ENCODE measurements at places on chromosomes 2 and 18.

GRCh38 chr2:219285894-219286425, 6.8 kb downstream of the DNAJB2 start:
- no peak for DNase-seq

GRCh38 chr18:9482790-9483189, 7.5 kb downstream of the RALBP1 start:
- DNase-seq: no peak

GRCh38 chr18:6982398-6982797, 135.2 kb downstream of the LAMA1 start:
- DNase-seq: no peak

DNA sequence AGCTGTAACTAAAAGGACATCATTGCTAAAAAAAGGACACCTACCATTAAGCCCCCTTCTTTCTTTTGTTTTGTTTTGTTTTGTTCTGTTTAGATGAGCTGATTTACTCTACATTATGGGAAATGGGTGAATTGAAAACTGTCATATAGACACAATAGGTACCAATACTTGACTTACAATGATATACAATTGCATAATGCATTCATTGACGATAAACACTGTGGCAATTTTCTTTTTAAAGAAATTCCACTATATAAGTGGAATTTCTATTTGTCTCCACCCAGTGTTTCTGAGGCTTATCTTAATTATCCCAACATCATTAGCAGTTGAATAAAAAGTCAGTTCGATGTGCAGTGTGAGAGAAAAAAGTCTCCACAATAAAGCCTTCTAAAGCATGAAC, 282.1 kb downstream of the BCL2 start:
- no peak for DNase-seq

DNA sequence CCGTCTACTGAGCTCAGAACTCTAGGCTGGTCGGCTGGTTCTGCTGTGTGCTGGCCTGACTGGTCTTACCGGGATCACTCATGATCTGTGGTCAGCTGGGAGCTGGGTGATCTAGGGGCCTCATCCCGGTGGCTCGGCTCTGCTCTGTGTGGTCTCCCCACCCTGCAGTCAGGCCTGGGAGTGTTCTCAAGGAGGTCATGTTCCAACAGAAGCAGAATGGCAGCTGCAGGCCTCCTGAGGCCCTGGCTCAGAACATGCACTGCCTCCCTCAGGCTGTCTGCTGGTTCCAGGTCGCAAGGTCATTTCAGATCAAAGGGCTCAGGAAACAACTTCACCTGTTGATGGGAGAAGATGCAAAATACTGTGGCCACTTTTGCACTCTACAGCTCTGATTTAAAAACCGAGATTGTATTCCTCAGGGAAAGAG, 81.1 kb upstream of the RFX8 start:
- no peak for DNase-seq

GRCh38 chr2:224709301-224709700, 6.9 kb downstream of the CCDC195 start:
- DNase-seq: no peak

- no peak for DNase-seq
Observed at GRCh38 chr18:11956371-11957308, 24.7 kb upstream of the IMPA2 start.

DNA sequence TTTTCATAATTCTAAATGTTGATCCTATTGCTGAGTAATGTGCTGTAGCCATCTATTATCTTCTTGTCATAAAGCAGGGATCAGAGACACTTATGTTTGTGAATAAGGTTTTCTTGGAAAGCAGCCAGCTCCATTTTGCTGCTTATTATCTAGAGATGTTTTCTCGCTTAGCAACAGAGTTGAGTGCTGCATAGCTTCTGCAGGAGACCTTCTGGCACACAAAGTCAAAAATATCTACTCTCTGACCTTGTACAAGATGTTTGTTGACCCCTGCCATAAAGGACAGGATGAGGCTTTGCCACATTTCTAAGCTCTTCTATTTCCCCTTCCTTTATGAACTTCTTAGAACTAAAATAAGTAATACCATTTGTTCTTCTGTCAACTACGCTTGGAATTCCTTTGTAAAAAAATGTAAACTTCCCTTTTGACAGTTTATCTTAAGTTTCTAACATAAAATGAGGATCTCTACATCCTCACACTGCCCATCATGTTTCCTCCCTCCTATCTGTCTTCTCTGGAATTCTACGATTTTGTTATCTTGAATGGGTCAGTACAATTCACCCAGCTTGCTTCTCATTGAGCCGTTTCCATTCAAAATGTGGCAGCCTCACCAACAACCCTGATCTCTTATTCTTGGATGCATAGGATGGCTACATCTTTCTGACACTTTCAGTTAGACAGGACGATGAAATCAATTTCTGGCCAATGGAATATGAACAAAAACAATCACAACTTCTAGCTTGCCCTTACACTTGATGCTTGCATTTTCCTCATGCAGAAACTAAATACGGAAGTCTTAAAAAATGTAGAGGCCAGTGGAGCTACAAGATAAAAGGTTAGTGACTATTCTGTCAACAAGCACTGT, 1377.0 kb downstream of the SUCLG1 start:
- no peak for DNase-seq

DNA sequence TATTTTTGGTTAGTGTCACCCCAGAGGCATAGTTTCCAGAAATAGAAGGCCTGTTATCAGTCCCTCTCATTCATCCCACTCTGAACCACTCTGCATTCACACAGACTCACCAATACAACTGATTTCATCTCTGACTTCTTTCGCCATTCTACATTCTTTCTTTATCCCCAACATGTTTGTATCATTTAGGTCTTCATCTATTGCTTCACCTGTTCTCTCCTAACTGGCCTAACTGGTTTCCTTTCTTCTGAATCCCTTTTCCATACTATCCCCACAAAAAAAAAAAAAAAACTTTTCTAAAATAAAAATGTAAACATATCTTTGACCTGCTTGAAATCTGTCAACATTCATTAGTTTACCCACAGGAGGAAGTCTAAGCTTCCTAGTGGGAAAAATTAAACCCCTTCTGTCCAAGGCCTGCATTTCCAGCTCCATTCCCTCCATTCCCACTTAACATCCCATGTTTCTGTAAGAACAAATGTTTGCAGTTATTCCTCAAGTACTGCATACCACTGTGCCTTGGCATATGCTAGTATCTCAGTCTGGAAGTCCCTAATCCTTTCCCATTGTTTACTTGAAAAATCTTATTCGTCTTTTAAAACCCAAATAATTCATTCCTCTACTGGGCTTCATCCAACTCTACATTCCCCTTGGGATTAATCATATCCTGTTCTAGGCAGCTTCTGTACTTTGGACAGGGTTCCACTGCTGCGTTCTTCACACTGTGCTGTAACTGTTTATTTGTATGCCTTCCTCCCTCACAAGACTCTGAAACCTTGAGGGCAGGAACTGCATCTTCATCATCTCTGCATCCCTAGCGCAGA, 68.5 kb downstream of the FIGN start:
- no peak for DNase-seq

GRCh38 chr2:188203776-188204175, 87.9 kb upstream of the GULP1 start:
- no peak for DNase-seq

- DNase-seq: no peak
Observed at GRCh38 chr2:60925994-60926740, 44.8 kb downstream of the REL start.

DNA sequence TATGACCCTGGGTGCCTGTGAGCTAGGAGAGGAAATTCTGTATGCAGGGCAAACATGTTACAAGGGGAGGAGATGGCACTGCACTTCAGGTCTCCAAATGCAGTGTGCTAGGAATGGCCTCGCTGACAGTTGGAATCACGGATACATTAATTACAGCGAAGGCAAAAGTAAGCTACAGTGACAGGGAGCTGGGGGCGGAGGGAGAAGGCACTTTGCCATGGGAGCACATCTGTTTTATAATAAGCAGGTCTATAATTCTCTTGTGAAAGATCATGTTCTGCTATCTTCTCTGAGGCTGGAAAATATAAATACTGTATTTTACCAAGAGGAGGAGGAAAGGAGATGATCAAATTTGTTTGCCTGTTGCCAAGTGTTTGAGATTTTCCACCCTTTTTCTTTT, 56.3 kb upstream of the FZD5 start:
- no peak for DNase-seq

DNA sequence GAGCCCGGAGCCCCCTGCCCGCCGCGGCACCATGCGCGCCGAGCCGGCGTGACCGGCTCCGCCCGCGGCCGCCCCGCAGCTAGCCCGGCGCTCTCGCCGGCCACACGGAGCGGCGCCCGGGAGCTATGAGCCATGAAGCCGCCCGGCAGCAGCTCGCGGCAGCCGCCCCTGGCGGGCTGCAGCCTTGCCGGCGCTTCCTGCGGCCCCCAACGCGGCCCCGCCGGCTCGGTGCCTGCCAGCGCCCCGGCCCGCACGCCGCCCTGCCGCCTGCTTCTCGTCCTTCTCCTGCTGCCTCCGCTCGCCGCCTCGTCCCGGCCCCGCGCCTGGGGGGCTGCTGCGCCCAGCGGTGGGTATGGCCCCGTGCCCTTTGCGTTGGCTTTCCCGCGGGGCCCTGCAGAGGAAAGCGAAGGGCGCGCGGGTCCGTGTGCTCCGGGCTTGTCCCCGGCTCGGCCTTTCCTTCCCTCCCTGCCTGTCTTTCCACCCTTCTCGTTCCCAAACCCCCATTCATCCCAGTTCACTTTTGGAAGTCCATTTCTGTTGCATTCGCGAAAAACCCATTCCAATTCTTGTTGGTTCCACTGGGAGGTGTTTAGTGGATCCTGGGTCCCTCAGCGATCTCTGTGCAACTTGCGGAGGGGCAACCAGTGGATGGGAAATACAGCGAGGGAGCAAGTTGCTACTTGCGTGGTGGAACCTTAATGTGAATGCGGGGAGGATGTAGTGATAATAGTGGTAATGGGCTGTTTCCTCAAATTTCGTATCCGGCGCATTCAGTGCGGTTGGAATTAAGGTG, 599 bp downstream of the ADAM23 start:
- DNase-seq: no peak

DNA sequence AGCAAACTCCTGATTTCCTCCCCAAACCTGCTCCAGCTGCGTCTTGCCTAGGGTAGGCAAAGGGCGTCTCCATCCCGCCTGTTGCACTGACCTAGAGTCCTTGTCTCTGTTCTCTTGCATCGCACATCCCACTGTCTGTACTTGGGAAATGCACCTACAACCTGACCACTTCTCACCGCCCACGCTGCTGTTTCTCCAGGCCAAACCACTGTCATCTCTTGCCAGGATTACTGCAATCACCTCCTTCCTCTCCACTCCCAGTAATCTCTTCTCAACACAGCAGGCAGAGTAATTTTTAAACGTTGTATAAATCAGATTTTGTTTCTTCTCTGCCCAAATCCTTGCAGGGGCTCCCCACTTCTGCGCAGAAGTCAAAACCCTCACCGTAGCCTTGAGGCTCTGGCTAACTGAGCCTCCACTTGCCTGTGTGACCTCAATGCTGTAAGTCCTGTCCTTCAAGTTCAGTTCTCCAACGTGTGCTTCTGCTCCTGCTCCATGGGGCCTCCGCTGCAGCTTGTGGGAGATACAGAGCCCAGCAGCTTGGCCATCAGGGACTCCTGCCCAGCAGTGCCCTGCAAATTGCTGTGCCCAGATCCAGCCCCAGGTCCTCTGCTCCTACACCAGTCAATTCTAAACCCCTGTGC, 27.7 kb upstream of the SEMA4C start:
- no peak for DNase-seq

GRCh38 chr2:49044350-49045079, 109.8 kb downstream of the FSHR start:
- DNase-seq: no peak

DNA sequence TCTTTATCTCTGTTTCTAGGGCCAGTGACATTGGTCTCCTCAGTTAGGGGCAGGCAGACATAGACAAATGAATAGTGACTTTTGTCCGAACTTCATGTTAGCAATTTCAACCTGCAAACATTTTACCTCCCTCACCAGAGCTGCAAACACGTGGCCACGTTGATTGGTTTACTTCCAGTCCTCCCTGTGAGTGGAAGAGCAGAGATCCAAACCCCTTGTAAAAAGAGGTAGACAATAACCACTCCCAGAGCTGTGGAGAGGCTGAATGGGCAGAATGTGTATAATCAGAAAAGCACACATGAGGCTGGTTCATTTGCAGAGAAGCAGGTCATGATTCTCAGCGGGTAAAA, 31.1 kb downstream of the CTIF start:
- no peak for DNase-seq

DNA sequence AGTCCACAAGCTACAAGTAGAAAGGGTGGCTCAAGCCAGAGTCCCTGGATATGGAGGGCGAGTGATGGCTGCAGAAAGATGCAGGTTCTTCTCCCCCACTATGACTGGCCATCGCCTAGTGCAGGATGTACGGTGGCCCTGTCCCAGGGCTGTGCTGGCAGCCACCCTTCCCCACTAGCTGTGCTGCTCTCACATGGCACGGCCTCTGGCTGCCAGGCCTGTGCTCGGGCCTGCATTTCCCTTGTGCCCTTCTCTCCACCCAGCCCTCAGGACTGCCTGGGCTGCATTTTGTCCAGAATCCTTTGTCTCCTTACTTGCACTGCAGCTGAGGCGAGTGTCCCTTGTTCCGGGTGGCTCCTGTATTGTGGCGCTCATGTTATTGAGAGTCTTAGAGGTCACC, 1.6 kb upstream of the RAMP1 start:
- no peak for DNase-seq

DNA sequence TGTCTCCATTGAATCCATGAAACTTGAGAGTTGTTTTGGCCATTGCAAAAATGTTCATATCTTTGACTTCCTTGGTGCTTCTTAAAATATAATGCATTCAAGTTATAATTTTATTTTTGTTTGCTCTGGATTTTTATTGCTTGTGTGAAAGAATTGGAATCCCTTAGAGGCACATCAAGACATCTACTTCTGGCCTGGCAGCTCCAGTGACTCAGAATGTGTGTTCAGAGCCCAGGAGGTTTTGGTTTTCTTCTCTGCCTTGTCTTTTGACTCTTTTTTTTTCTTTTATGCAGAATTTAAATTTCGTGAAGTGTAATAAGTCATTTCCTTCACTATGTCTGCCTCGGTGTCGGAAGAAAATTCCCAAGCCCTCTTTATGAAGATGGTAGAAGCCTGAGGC, 180.2 kb downstream of the LTBP1 start:
- DNase-seq: no peak

- DNase-seq: no peak
Observed at GRCh38 chr2:240868286-240869108, at the start of gene AGXT. TSS of gene AGXT (plus strand) at chr2:240868824. CDS start at chr2:240868866, 42 bp downstream.

GRCh38 chr2:165815299-165816141, 21.5 kb upstream of the GALNT3 start:
- no peak for DNase-seq

- no peak for DNase-seq
Observed at GRCh38 chr18:59996370-59996966, 96.7 kb downstream of the PMAIP1 start.

- peak; percentile 77 for DNase-seq
Observed at GRCh38 chr2:241354668-241355658, 1.1 kb upstream of the FARP2 start.

DNA sequence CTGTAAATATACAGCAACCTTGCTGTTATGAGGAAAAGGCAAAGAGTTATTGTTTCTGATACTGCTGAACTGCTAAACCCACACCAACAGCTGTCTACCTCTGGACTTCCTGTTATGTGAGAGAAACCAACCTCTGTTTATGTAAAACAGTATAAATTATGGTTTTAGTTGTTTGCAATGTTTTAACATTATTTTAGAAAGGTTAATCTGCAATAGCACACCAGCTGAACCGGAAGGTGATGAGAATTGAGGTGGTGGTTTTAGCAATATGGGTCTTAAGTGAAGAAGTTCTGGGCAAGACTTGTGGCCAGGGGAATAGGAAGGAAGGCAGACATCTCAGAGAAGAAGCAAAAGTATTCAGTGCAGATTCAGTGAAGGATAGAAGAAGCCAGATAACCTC, 237.8 kb downstream of the PLCL1 start:
- DNase-seq: no peak
